Hematopoietic multipotent progenitor cell treated with erythropoietin and hydrocortisone succinate and interleukin-3 and kit ligand, for 8 days (in vitro differentiated cells): ENCODE measurements at places on chromosomes 12 and 14.

GRCh38 chr12:6961278-6961694, 9.2 kb downstream of the PHB2 start:
- DNase-seq = peak; percentile 94

DNA sequence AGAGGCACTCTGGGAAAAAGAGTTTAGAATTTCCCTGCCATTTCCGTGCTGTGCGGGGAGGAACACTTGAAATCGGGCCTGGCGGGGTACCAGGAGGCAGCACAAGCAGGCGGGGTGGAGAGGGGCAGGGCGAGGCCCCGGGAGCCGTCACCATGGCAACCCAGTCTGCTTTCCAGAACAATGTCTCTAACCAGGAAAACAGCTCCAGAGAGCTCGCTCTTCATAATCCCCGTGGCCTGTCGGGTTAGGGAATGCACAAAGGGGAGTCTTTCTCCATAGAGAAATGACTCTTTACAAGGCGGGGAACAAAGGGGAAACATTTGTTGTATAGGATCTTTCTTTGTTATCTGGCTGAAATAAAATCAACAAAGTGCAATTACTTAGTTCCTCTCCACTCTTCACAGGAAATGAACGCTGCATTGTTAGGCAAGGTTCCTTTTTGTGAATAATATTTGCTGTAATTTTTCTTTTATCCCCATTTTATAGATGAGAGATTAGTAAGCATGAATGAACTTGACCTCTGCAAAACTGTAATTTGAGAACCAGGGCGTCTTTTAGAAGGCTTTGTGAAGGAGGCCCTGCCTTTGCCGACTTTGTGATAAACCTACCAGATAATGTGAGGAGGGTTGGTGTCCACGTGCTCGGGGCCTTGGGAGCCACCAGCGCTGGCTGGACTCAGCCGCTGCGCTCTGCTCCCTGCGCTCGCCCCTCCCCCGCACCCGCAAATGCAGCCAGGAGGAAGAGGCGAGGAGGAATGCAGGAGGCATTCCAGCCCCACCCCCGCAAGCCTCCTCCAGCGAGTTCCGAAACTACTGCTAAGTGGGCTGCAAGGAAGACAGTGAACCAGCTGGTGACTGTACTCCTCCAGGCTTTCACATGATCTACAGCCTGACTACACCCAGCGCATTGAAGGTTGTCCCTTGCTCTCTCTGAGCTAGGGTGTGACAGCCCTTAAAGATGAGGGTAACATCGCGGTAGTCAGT, 105.2 kb upstream of the ATF7IP start:
- DNase-seq = peak; percentile 41

GRCh38 chr14:69658664-69659261, 47.4 kb downstream of the SUSD6 start:
- DNase-seq = no peak

DNA sequence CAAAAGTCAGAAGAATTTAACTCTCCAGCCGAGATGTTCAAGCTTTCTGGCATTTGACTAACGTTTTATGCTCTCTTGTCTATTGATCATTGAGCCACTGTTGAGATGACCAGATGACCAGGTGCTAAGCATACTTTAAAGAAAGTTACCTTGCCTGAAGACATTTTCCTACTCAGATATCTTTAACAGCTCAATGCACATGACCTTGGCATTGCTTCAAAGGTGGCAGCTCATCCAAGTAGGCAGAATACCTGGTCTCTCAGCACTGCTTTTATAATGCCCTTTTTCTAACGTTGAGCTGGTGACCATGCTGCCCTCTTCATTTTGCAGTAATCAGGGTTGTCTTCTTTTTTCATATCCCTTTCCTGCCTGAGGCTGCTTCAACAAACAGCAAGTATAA, 358.1 kb downstream of the RAD51B start:
- DNase-seq = no peak

DNA sequence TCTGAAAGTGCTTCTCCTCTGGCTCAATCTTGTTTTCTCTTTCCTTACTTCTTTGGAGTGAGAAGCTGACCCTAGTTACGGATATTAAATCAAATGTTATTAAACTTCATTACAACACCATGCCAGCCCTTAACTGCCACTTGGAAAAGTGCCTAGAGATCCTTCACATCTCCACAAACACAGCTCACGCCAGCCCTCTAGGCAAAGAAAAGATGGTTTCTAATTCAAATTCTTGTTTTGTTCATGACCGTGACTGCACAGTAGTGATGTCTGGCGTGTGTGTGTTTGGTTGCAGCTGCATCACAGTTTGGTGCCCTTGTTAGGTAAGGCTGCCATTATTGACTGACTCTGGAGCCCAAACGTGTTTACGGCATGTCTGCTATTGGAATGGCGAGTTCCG, 113.0 kb downstream of the BEGAIN start:
- no peak for DNase-seq

- no peak for DNase-seq
Measured at GRCh38 chr12:114194956-114195355, 211.0 kb downstream of the TBX5 start.

DNA sequence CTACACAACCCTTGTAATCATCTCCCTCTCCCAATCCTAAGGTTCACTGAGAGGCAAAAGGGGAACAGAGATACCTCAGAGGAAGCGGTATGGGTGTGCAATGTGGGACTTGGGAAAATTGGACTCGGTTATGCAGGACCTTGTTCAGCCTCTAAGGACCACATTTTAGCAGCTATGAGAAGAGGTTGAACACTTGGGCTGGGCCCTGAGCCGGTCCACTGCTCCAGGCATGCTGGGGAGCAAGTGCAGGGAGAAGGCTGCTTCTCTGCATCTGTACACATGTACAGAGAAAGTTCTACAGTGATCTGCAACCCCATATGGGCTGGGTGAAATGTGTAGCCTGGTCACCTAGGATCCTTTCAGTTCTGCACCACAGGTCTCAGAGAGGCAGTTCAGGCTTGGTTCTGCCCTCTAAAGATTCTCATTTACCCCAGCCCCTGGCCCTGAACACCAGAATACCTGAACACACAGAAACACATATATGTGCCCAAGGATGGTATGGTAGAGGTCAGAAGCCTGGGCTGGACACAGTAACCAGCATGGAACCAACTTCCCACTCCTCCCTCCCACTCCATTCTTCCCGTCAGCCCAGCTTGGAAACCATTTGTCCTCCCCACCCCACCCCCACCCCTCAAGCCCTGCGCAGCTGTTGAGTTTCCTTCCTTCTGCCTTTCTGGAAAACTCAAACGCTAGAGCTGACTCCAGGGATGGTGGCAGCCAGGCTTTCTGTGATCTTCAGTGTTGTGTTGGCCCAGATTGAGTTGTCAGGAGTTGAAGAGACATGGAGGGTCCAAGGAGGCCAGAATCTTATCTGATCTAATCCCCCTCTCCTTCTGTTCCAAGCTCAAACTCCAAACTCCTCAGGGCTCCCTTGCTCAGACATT, 10.4 kb downstream of the HOXC5 start:
- DNase-seq = no peak

- no peak for DNase-seq
Measured at GRCh38 chr12:15851045-15851620, 31.1 kb upstream of the STRAP start.

DNA sequence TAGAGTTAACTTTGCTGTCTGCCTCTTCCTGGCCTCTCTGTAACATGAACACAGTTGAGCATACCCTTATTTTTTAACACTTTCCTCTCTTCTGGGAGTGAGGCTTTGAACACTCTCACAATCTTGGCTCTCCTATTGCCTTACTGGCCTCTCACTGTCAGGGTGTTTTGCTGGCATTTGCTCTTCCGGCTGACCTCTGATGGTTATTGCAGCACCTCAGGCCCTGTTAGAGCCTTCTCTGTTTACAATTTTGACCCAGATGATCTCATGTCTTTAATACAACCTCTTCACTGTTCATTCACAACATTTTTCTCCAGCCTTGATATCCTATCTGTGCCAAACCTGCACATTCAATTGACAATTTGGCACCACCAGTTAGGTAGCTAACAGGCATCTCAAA, 357.8 kb upstream of the USP15 start:
- DNase-seq = no peak

DNA sequence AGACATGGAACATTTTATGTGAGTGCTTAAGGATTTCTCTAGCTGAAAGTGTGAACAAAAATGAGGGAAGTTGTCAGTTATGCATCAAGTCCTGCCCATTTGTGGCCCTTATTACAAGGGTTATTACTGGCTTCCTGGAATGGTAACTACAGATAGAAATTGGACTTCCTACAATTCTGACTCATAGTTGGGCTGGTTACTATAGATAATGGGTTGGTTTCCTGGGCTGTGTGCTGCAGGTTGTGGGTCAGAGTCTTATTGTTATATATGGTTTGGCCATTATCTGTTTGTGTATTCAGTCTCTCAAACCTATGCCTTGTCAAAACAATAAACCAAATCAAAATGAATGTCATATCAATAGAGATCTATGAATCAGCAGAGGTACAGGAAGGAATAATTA, 313.7 kb downstream of the ADAMTS20 start:
- DNase-seq = peak; percentile 65

- no peak for DNase-seq
Measured at GRCh38 chr14:50059763-50060616, 56.4 kb downstream of the VCPKMT start.

GRCh38 chr12:102800565-102800964, 116.5 kb downstream of the PAH start:
- DNase-seq = no peak

DNA sequence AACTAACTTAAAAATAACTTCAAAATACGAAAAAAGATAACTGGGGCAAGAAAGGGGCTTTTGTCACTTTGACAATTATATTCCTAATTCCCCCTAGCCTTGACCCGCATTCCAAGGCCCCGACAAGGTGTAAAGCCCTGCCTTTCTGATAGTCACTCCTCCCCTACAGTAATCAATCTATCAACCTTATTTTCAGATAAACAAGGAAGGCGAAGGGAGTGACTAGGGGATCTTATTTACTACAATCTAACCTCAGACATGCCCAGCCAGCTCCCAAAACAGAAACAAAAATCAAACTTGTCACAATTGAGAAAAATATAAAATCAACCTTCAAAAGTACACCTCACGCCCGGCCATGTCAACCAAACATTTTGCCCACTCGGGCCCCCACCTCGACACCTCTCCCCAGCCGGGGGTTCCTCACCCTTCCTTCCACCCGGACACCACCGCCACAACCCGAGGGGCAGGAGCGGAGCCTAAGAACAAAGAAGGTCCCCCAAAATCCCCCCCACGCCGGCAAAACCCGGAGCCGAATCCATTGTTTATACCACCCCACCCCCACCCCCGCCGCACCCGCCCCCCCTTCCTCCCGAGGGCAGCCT, 562 bp downstream of the ZFYVE1 start:
- no peak for DNase-seq

DNA sequence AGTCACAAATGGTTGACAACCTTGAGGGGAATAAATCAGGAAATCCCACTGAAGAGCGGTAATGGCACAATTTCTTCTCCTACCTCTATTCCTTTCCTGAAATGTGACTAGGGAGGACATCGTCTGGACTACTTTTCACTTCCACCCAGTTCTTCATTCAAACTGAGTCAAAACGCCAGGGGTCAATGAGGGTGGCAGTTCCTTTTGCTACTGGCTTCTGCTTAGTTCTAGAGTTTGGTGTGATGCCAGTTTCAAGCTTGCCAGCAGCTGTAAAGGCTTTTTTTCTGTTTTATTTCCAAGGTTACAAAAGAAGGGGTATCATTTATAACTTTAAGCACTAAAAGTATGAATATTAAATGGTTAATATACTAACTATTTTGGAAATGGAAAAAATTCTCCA, 286.5 kb downstream of the SOX5 start:
- DNase-seq = no peak

GRCh38 chr14:23353433-23353780, 720 bp upstream of the SLC22A17 start:
- DNase-seq = no peak
